ENCODE measurements at places on chromosomes 12 and 14.

DNA sequence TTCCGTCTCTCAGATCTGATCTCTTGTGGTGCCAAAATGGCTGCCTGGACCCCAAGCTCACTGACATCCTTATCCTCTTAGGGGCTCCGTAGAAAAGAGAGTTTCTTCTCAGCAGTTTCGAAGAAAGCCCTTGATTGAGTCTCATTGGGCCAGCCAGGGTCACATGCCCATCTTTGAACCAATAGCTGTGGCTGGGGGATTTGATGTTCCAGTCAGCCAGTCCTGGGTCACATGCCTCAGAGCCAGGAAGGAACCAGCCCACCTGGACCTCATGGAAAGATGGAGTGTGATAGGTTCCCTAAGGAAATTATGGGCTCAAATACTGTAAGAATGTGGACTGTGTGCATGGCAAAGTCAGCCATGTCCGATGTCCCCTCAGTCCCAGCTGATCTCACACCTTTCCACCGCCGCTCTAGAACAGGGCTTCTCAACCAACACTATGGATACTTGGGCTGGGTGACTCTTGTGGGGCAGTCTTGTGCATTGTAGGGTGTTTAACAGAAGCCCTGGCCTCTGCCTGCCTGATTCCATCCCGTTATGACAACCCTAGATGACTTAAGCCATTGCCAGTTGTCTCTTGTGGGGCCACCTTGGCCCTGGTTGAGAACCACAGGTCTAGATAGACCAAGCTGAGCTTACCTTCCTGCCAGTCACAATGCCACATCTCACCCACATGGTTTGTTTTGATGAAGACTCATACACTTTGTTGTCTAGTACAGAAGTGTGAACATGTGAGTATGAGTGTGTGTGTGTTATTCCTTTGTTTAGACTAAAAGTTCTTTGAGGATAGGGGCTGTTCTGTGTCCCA lies 163.9 kb downstream of the ADGRD1 start:
- no peak for DNase-seq

- no peak for DNase-seq
Observed at GRCh38 chr12:12481631-12482030, 81.0 kb downstream of the DUSP16 start.

DNA sequence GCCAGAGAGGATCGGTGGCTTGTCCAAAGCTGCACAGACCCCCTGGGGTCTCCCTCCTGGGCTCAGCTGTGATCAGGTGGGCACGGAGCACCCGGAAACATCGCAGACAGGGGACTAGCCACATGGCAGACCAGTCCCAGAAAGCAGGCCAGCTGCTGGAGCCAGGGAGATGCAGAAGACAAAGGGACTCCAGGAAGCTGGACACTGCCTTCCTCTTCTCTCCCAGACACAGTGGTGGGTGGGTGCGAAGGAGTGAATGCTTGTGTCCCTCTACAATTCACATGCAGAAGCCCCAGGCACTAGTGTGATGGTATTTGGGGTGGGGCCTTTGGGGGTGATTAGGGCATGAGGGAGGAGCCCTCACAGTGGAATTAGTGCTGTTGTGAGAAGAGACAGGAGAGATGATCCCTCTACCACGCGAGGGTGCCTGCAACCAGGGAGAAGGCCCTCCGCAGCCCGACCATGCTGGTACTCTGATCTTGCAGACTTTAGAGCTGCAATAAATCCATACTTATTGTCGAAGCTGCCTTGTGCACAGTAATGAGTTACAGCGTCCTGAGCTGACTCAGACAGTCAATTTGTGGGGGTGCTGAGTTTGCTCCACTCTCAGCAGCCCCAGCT lies 95.2 kb downstream of the CALM1 start:
- no peak for DNase-seq

GRCh38 chr12:13023811-13024530 lies 20.2 kb upstream of the FAM234B start:
- DNase-seq = no peak

All from DMS79 (cell line).